ENCODE measurements at places on chromosomes 13 and 19.

DNA sequence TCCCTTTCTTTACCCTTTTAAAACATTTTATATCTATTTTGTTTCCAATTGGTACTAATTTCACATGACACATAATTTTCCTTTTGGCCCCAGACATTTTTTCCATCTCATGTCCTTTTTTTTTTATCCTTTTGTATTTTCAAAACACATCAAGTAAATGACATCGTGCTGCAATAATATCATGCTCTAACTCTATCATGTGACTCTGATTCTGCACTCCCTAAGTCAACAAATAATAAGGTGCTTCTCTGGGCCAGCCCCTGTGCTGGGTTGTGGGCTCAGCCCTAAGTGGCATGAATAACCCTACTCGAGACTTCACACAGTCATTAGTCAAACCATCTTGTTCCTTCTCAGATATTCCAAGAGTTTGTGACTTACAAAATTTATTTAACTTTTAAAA is 21.7 kb downstream of the NALCN start:
- DNase-seq, result no peak

GRCh38 chr13:102770435-102770834 is 3.2 kb downstream of the TEX30 start:
- DNase-seq, result no peak

DNA sequence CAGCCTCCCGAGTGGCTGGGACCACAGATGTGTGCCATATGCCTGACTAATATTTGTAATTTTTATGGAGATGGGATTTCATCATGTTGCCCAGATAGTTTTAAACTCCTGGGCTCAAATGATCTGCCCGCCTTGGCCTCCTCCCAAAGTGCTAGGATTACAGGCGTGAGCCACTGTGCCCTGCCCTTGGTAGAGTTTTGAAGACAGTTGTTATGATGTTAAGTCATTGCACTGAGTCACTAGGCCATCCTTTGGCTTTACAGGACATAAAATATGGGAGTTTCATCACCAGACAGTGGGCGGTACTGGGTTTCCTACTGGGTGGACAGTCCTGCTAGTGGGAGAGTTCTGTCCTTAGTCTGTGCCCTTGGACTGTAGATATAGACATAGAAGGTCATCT is 282.5 kb downstream of the ATP8A2 start:
- no peak for DNase-seq

GRCh38 chr19:46022061-46022430 is 807 bp downstream of the PGLYRP1 start:
- no peak for DNase-seq

DNA sequence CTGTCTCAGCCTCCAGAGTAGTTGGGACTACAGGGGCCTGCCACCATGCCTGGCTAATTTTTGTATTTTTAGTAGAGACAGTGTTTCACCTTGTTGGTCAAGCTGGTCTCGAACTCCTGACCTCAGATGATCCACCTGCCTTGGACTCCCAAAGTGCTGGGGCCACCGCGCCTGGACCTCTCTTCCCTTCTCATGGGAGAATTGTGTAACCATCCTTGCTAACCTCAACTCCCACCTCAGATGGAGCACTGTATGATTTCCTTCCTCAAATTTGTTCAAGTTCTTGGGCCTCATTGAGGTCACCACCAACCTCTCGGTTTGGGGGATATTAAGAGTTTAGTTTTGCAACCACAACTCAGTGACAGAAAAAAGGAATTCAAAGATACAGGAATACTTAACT is 10.7 kb downstream of the LILRA5 start:
- DNase-seq, result no peak

All from muscle of arm (tissue), 14 donors.